ENCODE measurements at places on chromosomes 1 and 21. TPM values are rescaled to one million over a fixed set of nuclear protein-coding genes. Genes with fewer than 3 reads are reported as not detected.

Gene NTPCR
- total RNA-seq: 35.1 TPM

Gene GSTM1
- 24.9 TPM for total RNA-seq

Gene TRIM67
- total RNA-seq: 0.06 TPM

Gene LRRC71
- 3.5 TPM for total RNA-seq

Gene KIAA1614
- 3.6 TPM for total RNA-seq
